Gastrocnemius medialis (tissue), 4 donors: ENCODE measurements at places on chromosomes 7 and 10.

DNA sequence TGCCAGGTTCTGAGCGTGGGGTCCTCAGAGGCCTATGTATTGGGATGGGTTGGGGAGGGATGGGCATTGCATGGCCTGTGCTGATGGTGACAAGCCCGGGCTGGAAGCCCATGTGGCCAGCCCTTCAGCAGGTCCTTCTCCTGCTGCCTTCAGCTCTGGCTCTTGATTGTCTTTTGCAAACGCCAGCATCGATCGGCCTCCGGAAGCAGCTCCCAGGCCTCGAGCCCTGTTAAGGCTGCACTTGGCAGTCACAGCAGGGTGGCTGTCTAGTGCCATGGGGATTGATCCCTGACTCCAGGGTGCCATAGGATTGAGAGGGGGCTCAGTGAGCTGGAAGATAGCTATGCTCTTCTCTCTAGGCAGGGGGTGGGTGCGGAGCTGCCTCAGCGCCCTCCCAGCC, 51.4 kb downstream of the CDH23 start:
- DNase-seq, result no peak

DNA sequence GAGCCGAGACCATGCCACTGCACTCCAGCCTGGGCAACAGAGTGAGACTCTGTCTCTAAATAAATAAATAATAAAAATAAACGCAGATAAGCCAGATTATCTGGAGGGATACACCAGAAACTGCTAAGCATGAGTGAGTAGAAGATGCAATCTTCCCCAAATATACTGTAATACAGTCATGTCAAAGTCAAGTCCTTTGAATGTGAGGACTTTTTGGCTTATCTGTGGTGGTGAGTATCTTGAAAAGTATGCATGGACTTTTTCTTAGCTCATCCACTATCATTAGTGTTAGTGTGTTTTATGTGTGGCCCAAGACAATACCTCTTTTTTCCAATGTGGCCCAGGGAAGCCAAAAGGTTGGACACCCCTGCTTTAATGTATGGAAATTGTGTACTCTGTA, 44.7 kb upstream of the PITRM1 start:
- DNase-seq, result no peak

- no peak for DNase-seq
These were observed 128.8 kb downstream of the PPP1R17 start for GRCh38 chr7:31815796-31816195.

DNA sequence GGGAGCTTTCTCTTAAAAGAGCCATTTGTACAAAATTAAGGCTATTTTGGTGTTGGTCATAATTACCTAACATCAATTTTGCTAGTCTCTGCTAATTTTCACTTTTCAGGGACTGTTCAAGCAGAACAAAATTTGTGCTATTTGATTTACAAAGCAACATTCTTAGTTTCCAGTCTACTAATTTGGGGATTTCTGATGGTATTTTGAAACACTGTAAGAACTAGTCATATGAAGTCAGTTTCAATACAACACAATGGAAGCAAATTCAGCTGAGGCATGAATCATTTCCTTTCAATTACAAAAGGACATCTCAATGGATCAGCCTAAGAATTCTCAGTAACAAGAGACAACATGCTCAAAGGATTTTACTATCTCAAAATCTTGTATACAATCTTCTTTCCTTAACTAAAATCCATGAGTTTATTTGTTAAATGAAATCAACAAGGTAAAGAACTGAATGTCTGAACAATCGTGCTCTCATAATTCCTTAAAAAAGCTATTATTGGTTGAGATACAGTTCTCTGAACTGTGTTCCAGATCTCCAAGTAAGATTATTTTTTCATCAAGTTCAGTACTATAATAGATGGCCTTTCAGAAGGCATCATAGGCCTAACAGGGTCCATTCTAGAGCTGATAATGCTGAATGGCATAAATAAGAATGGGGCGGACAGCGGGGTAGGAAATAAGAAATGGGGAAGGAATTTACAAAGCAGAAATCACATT, 144.6 kb downstream of the NRCAM start:
- no peak for DNase-seq

DNA sequence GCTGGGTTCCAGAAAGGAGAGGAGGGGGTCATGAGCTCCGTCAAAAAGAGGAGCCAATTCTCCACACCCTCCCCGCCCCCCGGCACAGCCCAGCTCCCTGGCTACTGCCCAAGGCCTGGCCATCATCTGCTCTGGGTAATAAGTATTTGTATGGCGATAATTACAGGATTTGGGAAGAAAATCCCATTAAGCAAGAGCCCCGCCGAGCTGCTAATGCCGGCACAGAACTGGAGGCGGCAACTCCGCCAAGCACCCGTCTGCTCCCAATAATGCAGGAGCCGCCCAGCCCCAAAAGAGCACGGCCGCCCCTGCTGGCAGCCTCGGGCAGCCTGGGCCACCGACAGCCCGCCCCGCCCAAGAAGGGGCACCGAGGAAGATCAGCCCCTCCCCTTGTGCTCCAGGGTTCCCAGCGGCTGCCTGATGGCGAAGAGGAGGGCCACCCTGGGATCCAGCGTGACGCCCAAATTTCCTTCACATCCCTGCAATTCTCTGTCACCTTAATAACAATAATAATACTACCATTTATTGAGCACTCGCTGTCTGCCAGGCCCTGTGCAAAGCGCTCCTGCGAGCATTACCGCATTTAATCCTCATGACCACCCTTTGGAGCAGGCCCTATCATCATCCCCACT, 5.9 kb downstream of the SLIT1 start:
- DNase-seq, result no peak

DNA sequence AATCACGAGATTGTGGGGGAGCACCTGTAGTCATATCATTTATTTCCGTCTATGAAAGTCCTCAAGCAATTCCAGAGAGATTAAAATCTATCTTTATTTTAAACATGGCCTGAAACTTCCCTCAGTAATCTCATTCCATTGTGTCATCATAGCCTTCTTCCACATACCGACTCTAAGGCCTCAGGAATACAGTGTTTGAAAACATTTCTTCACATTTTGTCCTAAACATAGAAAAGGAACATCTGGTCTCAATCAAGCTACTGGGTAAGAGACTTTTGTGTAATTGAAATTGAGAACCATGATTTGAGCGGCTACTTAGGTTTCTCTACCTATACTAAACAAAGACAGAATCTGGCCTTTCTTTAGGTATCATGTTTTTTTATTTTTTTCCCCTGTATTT, 78.0 kb upstream of the ELMO1 start:
- no peak for DNase-seq

DNA sequence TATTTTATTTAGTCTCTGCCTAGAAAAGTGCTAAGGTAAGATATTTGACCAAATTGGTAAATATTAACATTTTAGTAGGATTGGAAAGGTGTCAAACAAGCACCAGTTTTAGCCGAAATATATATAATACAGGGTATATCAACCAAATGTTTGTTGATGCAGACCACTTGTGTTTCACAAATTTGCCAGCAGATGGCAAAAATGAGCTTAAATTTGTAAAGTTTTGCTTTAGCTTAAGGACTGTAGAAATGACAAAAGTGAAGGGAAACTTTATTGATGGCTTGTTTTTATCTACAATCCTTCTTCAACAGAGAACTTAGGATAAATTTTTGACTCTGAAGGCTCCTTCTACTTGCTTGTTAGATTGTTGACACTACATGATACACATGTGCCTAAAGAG, 4.8 kb upstream of the POLR1F start:
- no peak for DNase-seq

GRCh38 chr10:52542906-52543305, 228.8 kb downstream of the DKK1 start:
- no peak for DNase-seq

GRCh38 chr10:112801748-112802147, 148.3 kb upstream of the TCF7L2 start:
- no peak for DNase-seq

DNA sequence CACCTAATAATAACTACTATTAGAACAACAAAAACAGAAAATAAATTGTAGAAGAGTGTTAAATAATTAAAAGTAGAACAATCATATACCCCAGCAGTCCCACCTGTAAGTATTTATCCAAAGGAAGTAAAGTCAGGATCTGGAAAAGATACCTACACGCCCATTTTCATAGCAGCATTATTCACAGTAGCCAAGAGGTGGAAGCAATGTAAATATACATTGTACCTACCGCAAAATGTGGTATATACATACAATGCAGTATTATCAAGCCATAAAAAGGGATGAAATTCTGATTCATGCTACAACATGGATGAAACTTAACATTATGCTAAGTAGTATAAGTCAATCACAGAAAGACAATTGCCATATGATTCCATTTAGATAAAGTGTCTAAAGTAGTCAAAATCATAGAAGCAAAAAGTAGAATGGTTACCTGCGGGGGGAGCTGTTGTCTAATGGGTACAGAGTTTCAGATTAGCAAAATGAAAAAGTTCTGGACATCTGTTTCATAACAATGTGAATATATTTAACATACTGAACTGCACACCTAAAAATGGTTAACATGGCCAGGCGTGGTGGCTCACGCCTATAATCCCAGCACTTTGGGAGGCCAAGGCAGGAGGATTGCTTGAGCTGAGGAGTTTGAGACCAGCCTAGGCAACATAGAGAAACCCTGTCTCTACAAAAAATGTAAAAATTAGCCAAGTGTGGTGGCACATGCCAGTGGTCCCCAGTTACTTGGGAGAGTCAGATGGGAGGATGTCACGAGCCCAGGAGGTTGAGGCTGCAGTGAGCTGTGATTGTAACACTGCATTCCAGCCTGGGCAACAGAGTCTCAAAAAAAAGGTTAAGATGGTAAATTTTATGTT, 6.0 kb upstream of the TMED4 start:
- DNase-seq, result no peak

GRCh38 chr10:91144961-91145360, 75.5 kb upstream of the PCGF5 start:
- no peak for DNase-seq

DNA sequence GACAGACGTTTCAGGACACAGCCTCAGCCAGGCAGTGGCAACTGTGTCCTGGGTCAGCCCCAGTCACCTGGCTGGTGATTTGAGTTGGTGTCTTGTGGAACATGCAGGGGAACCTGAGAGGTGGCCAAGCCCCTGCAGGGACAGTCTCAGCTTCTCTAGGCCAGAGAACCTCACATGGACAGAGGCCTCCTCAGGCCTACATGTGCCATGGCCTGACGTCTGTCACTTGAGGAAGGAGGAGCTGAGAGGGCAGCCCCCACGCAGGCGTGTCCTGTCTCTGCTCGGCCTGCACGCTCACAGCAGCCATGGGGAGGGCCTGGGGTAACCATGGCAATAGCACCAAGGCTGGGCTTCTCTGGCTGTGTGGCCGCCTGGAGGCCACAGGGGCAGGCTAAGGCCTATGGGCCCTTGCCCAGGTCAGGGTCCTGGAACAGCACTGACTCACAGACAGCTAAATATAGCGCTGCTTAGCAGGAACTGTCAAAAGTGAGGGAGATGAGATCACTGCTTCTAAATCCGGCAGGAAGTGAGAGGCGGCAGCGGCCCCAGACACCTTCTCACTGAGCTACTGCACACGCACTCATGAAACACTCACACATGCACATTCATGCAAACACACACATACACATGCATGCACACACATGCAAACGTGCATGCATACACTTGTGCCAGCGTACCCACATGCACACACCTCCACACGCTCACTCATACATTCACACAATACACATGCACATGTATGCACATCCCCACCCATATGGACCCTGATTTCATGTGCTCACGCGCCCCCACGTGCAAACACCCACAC, 57.0 kb downstream of the YKT6 start:
- peak; percentile 91 for DNase-seq

DNA sequence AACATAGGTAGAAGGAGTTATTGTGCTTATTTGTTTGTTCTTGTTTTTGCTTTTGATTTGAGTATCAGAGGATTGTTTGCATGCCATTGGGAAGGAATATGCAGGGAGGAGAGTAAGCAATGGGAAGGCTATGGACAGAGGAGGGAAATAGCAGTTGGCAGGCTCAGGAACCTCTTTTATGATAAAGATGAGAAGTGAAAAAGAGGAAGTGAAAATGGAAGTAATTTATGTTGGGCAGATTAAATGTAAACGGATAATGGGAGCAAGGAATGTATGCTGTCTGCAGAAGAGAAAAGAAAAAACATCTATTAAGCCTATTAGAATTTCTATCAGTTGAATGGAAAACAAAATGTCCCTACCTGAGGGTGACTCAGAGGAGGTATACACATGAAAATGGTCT, 90.1 kb upstream of the NPSR1 start:
- no peak for DNase-seq

DNA sequence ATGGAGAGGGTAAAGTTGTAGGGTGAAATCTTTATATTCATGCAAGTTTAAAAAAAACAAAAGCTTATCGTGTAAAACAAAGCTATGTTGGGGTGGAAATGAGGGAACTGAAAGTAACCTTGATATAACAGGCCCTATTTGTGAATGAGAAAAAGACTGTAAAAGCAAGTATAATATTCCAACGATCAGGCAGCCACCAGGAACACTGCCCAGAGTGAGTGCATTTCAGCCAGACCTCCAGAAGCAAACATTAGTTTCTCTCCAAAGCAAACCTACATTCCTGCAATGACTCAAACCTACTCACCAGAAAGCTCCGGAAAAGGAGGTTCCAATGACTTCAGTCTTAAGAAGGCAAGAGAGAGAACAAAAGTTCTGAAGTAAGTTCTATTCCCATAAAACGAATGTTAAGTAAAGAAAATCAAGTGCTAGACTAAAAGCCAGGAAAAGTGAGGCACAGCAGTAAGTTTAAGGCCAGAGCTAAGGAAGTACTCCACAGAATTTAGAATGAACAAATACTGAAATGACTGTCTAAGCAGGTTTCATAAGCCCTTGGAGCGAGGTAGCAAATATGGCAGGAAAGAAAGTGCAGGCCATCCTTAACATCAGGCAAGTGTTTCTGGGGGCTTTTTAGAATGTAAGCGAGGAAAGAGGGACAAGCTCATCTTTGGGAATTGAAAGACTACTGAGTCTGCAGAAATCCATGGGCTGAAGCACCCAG, 493.1 kb downstream of the XPNPEP1 start:
- DNase-seq, result no peak

DNA sequence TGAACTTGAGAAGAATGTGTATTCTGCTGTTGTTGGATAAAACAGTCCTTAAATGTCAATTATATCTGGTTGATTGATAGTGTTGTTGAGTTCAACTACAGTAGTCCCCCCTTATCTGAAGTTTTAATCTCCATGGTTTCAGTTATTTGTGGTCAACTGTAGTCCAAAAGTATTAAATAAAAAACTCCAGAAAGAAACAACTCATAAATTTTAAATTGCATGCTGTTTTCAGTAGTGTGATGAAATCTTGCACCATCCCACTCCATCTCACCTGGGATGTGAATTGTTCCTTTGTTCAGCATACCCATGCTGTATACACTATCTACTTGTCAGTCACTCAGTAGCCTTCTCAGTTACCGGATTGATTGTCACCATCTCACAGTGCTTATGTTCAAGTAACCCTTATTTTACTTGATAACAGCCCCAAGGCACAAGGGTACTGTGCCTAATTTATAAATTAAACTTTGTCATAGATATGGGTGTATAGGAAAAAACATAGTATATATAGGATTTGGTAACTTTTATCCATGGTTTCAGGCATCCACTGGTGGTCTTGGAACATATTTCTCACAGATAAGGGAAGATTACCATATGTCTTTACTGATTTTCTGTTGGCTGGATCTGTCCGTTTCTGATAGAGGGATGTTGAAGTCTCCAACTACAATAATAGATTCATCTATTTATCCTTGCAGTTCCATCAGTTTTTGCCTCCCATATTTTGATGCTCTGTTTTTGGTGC, 57.1 kb downstream of the AOAH start:
- no peak for DNase-seq
